ENCODE measurements at places on chromosomes 16 and 17.

DNA sequence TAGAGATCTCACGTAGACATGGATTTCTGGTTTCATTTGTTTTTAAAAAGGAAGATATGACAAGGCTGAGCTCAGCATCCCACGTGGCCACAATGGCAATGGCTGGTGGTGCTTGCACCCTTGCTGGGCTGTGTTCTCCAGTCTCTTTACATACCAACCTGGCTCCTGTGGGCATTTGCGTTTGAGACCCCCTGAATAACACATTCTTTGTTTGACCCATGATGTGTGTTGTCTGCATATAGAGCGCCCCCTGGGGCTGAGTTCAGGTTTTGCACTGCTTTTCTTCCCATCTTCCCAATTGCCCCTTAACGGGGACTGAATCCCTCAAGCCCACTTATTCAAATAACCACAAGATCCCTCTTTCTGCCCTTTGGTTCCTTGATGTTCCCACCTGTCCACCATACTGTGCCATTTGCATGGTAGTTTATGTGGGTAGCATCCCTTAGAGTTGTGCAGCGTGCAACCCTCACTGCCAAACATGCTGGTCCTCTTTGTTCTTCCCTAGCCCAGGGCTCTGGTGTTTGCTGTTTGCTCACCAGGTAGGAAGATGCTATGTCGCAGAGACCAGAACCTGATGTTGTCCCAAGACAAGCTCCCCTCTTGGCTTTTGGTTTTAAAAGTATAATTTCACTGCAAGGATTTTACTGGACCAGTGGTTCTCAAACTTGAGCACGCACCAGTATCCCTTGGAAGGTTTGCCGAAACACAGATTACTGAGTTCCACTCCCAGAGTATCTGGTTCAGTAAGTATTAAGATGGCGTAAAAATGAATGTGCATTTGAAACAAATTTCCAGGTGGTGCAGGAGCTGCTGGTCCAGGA lies 38.5 kb upstream of the NKD1 start:
- DNase-seq, result no peak

DNA sequence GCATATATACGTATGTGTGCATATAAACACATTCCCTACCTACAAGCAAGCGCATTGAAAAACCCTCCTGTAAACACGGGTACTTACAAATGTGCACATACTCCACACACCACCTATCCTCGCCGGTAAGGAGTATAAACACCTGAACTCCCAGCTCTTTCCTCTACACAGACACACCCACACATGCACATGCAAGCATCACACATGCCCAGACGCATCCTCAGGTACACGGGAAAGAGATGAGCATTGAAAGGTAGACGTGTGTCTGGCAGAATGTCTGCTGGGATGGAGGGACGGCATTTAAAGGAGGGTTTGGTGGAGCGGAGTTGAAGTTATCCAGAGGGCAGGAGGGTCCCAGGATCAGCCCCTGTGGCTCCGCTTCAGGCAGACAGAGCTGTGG lies 4.7 kb upstream of the SMTNL2 start:
- no peak for DNase-seq

GRCh38 chr17:67517325-67517724 lies 140.2 kb downstream of the PITPNC1 start:
- no peak for DNase-seq

GRCh38 chr17:2040942-2041560 lies 771 bp upstream of the OVCA2 start:
- DNase-seq, result no peak

GRCh38 chr16:51839727-51840462 lies 688.8 kb upstream of the SALL1 start:
- no peak for DNase-seq

DNA sequence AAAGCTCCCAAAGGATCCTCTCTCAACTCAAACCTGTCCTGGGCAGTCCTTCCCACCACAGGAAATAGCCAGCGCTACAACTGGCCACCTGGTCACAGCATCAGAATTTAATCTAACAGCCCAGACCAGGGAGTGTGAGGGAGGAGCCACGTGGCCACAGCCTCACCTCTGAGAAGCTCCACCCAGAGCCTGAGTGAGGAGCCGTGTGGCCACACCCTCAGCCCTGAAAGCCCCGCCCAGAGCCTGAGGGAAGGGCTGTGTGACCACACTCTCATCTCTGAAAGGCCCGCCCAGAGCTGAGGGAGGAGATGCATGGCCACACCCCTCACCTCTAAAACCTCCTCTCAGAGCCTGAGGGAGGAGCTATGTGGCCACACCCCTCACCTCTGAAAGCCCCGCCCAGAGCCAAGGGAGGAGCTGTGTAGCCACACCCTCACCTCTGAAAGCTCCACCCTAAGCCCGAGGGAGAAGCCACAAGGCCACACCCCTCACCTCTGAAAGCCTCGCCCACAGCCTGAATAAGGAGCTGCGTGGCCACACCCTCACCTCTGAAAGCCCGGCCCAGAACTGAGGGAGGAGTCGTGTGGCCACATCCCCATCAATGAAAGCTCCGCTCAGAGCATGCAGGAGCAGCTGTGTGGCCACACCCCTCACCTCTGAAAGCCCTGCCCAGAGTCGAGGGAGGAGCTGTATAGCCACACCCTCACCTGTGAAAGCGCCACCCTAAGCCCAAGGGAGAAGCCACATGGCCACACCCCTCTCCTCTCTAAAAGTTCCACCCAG lies 28.6 kb downstream of the SLC38A8 start:
- peak; percentile 60 for DNase-seq

DNA sequence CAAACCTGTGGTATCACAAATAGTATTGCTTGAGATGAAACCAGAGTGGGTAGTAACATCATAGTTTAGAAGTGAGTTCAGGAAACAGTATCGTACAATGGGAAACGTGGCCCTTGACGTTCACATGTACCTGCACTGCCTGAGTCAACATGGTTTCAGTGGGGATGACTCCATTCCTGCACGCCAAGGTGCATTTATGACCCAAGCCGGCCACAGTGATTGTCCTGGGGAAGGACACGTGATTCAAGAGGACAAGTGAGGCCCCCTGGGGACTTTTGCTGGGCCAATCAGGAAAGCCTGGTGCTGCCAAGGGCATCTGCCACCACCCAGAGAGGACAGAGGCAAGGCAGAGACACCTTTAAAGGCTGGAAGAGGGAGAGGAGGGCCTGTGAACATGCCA lies 119.2 kb downstream of the AXIN2 start:
- DNase-seq, result no peak

GRCh38 chr16:23826528-23827045 lies 9.2 kb upstream of the PRKCB start:
- DNase-seq, result no peak

GRCh38 chr16:8934601-8935000 lies 29.1 kb downstream of the USP7 start:
- no peak for DNase-seq

DNA sequence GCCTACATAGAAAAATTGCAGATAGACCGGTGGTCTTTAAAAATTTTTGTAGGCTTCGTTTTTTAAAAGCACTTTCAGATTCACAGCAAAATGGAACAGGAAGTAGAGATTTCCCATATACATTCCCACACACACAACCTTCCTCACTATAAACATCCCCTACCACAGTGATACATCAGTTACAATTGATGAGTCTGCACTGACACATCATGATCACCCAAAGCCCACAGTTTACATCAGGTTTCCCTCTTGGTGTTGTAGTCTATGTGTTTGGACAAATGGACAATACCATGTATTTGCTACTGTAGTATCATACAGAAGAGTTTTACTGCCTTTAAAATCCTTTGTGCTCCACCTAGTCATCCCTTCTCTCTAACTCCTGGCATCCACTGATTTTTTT lies 113.9 kb upstream of the ADAMTS18 start:
- no peak for DNase-seq
